Placental epithelial cell (primary cell): ENCODE measurements at places on chromosomes 12 and 14. TPM values are rescaled to one million over a fixed set of nuclear protein-coding genes. Genes with fewer than 3 reads are reported as not detected.

CLEC2A gene
- total RNA-seq, result 0.22 TPM in 1 of 2 replicates, not detected in the other

TMX1 gene
- total RNA-seq, result 28.3 and 47.0 TPM in 2 replicates

LRP1-AS gene
- not detected in 2 replicates for total RNA-seq

LGR5 gene
- 4.4 and 7.5 TPM in 2 replicates for total RNA-seq

WNT1 gene
- total RNA-seq, result 0.11 TPM in 1 of 2 replicates, not detected in the other
